ENCODE measurements at places on chromosomes 12 and 14. TPM values are rescaled to one million over a fixed set of nuclear protein-coding genes. Genes with fewer than 3 reads are reported as not detected.

The KLRG1 gene
- total RNA-seq: 2.5 TPM

The KLRD1 gene
- total RNA-seq: not detected

The PRB4 gene
- total RNA-seq: not detected

The KRT76 gene
- total RNA-seq: not detected

The SMOC1 gene
- total RNA-seq: 17.8 TPM

The AMN gene
- 0.54 TPM for total RNA-seq

The KRT2 gene
- not detected for total RNA-seq

Measured in A549 treated with Hydrocortisone at 1 μM for 4 hours (cell line).